ENCODE measurements at places on chromosomes 3 and 15.

DNA sequence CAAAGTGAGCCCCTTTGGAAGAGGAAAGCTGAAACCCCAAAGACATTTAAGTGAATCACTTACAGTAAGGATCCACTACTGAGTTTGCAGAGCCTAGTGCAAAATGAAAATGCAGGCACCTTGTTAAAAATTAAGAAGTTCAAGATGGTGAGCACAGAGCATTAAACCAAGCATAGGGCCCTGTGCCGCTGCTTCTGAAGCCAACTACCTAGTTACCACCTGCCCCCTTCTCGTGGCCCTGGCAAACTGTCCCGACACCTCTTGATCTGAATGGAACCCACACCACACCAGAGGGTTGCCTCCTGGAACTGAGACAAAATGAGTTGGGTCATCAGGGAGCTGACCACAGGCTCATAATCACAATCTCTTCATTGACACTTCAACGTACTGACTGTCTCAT lies 25.6 kb downstream of the LRRC2 start:
- no peak for DNase-seq

DNA sequence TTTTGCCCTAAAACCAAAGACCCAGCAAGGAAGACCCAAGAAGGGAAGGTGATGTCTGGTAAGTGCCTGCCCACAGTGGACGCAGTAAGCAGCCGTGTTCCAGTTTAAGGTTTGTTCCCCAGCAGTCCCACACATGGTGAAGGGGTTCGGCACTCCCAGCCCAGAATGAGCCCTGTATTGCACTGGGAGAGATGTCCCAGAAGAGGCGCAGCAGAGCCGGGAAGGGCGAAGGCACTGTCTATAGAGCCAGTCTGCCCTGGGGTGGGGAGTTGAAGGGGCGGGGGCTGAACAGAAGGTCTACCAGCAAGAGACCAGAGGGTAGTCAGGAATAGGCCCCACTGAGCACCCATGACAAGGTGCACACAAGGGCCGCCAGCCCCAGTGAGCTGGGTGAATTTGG lies 6.4 kb downstream of the TMEM158 start:
- no peak for DNase-seq

DNA sequence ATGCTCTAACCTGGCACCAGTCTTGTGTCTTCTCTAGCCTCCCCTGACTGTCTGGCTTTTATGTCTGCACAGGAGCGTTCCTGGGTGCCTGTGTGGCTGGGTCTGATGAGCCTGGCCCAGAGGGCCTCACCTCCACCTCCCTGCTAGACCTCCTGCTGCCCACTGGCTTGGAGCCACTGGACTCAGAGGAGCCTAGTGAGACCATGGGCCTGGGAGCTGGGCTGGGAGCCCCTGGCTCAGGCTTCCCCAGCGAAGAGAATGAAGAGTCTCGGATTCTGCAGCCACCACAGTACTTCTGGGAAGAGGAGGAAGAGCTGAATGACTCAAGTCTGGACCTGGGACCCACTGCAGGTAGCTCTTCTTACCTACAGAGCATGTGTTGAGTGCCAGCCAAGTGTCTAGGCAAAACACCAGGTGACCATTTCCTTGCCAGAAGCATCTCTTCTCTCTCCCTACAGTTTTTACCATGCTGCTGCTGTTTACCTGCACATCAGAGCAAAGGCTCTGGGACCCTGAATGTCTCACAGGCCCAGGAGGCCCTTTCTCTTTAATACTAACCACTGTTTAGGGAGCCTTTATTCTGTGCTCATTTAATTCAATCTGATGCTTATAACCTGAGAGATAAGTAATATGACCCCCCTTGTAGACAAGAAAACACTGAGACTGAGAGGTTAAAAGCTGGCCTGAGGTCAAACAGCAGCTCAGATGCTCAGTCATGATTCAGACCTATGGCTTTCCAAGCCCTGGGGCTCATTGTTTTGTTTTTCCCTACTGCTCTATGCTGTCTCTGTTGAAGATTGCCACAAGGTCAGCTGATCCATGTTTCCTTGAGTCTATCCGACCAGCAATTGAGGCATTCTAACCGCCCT lies 10.4 kb downstream of the PODXL2 start:
- DNase-seq: no peak

- DNase-seq: no peak
Measured at GRCh38 chr3:191316876-191317603, 12.2 kb upstream of the CCDC50 start.

DNA sequence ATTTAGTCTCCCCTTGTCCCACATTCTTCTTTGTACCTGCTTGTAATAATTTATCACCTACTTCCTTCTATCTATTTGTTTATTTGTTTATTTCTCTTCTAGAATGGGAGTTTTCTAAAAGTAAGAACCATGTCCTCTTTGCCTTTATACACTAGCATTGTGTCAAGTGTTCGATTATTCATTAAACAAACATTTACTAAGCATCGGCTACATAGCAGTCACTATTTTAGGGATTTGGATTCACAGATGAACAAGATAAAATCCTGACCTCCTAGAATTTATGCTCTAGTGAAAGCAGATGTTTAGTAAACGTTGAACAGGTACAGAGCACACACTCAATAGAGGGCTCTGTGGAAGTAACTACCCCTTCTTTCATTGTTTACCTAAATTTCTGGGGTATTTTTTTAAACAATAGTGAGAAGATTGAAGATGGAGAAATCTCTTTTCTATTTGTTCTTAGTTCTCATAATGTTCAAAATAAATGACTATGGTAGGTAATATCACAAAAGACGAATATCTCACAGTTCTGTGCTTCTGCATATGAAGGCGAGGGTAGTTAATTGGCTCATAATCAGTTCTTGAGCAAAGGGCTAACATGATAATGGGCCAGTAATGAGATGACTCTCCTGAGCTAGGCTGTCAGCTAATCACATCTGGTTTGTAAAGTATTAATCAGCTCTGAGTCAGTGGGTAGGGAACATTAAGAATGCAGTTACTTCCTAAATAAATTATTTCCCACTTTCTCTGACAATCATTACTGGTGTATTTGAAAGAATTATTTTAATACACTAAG lies 111.9 kb downstream of the SLC9A9 start:
- DNase-seq: no peak

DNA sequence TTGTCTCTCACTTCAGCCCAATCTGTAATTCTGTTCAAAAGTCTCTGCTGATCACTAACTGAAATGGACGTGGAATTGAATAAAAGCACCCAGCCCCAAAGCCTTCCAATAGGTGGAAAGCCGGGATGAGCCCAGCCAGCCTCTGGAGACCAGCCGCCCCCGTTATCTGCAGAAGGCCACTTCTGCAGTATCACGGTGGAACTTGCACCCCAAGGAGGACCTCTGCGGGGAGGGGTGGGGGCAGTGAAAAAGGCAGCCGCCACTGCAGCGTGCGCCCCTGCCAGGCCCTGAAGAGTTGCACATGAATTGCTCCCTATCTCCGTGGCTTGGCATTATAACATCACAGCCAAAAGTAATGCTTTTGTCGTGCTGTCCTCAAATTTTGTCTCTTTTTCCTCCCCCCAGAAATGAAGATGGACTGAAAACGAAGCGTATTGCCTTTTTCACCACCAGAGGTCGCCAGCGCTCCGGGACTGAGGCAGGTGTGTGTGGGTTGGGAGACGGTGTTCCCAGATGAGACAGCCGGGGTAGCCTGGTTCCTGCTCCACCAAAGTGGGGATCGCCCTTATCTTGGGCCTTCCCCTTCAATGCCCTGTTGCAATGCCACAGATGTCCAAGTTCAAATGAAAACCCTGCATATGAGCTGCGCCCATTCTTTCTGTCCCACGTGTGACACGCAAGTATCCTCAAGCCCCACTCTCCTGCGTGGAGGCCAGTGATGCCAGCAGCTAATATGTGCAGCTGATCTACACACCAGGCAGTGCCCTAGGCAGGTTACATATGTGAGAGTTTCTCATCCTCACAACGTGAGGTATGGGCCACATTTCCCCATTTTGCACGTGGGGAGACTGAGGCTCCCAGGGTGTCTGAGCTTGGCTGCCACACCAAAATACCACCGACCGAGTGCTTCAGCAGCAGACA lies 96.0 kb downstream of the LRRK1 start:
- peak; percentile 36 for DNase-seq

DNA sequence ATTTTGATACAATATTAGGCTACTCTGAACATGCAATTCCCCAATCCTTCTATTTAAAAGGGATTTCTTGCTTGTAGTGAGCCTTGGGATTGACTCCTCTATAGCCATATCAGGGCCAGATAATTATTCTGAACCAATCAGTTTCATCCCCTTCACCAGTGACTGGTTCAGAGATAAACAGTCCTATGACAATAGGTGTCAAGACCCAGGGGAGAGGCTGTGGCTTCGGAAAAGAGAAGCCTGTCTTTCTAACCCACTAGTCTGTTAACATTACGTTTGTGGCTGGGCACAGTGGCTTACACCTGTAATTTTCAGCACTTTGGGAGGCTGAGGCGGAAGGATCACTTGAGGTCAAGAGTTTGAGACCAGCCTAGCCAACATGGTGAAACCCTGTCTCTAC lies 6.2 kb upstream of the ISLR2 start:
- no peak for DNase-seq

DNA sequence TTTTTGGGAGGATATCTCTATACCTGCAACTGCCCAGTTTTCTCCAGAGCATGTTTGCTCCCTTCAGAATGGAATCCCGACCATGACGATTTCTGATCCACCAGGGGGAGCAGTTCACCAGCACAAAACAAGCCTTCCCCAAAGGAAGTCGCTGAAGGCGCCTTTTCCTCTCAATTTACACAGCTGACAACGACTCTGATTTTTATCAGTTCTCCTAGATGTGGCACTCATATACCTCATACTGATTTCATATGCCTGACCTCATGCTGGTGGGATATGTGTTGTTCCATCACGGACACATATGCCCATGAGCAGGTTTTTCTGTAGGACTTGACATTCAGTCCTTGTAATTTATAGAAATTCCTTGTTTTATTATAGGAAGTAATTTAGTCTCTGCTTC lies 1028.2 kb downstream of the MCTP2 start:
- DNase-seq: peak; percentile 41

- no peak for DNase-seq
Measured at GRCh38 chr3:25830373-25831280, 40.7 kb downstream of the OXSM start.

DNA sequence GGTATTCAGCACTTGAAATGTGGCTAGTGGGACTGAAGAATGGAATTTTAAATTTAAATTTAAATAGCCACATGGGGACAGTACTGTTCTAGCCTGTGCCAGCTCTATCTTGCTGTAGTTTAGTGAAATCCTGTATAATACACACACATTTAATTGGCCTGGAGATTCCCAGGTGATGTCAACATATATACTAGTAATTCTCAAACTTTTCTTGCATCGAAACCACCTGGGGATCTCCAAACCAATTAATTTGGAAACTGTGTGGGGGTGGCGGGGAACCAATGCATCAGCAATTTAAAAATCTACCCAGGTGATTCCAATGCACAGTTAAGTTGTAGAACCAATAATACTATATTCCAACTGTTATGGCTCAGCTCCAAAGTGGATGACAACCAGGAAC lies 228.9 kb upstream of the MRPL3 start:
- DNase-seq: no peak

DNA sequence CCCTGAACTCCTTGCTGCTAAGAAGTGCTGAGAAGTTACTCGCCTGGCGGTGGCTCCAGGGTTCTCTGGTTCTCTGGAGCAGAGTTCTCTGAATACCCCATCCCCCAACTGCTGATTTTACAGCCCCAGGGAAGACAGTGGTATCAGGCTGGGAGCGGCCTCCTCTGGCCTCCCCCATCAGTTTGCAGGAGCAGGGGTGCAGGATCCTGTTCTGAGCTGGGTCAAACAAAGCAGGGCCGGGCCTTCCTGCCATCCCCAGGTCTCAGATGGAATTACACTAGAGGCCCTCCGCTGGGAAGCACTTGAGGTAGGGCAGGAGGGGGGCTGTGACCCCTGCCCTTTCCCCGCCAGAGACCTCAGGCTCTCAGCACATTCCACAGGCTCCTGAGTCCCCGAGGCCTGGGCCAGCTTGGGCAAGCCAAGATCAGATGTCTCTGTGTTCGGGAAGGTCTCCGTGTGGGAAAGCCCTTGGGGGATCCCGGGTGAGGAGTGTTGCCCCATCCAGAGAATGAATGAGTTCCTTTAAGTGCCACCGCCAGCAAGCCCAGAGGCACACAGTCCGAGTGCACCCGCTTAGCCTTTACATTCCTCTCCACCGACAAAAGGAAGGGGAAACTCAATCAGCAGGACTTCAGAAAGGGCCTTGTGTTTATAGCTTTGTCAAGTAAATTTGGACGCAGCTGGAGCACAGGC lies 149.9 kb downstream of the LRRK1 start:
- DNase-seq: no peak

GRCh38 chr15:22224241-22224671 lies 143.9 kb downstream of the OR4M2 start:
- DNase-seq: no peak

DNA sequence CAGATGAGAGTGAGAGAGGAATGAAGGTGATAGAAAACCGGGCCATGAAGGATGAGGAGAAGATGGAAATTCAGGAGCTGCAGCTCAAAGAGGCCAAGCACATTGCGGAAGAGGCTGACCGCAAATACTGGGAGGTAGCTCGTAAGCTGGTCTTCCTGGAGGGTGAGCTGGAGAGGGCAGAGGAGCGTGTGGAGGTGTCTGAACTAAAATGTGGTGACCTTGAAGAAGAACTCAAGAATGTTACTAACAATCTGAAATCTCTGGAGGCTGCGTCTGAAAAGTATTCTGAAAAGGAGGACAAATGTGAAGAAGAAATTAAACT lies 88.9 kb downstream of the EOMES start:
- DNase-seq: no peak

- DNase-seq: peak; percentile 51
Measured at GRCh38 chr15:59917504-59918157, 86.5 kb upstream of the FOXB1 start.

DNA sequence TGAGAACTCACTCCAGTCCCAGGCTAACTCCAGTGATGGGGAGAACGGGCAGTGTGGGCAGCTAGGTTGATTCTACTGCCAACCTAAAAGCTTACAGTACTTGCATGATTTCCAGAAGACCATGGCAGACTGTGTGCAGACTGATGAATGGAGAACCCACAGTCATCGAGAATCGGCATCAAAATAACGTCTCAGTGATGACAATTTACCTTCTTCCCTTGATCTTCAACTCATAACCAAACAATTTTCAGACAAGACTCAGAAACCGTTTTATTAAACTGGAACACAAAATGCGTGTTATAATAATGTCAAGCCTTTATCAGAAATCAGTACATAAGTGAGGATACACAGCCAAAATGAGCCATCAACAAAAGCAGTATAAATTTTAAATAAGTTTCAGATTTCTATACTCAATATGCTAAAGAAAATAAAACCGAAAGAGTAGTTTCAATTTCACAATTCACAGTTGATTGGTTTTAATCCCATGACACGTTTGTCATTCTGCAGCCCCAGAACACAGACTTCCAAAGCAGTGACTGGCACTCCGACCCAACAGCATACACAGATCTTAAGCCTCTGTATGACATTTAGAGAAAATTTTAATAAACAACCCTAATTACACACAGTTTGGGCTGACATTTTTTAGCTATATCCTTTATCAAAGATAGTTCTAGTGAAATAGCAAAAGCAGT lies 54.5 kb downstream of the ZMAT3 start:
- no peak for DNase-seq

DNA sequence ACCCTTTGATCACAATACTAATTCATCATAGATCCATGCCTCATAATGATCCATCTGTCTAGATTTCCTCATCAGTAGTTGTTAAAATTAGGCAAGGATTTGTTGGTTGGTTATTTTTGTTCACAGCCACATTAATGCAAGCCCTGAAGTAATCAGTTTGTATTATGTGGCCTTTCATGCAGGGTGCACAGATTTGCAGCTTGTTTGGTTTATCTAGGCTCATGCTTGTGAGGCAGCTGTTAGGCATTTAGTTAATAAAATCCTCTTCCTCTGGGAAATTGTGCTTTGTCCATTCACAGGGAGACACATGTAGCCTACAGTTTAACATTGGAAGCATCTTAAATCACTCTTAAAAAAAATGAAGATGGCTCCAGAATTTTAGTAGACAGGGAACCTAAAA lies 162.8 kb upstream of the ZNF385D start:
- no peak for DNase-seq
